ENCODE measurements at places on chromosomes 7 and 10.

GRCh38 chr10:43012578-43012977 lies 64.3 kb upstream of the RET start:
- DNase-seq, result peak; percentile 56

DNA sequence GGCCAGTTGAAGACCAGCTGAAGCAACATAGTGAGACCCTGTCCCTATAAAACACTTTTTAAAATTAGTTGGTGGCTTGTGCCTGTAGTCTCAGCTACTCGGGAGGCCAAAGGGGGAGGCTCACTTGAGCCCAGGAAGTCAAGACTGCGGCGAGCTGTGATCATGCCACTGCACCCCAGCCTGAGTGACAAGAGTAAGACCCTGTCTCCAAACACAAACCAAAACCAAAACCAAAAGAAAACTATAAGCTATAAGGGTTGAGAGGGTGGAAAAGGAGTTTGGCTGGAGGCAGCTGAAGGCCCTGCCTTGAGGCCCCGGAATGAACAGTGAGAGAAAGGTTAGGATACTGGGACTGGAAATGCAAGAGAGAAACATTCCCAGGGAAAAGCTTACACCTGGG lies 10.9 kb upstream of the EXOC6 start:
- DNase-seq, result no peak

DNA sequence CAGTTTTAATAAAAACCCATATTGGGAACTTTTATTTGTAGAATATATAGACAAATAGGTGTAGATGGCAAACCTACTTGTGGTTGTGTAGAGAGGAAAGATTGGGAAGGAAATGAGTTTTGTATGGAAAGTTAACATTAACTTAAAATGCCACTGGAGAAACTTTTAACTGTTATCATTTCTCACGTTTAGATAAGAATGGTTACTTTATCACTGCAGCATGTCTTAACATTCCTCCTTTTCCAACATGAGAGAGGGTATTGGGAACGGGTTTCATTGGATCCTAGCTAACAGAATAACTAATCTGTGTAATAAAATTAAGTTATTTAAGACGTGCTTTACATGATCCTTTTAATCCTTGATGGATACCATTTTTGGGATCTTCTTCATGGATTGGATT lies 1.8 kb downstream of the LUC7L2 start:
- no peak for DNase-seq

- no peak for DNase-seq
Measured at GRCh38 chr10:33722067-33722466, 387.6 kb upstream of the NRP1 start.
